ENCODE measurements at places on chromosomes 12 and 14.

DNA sequence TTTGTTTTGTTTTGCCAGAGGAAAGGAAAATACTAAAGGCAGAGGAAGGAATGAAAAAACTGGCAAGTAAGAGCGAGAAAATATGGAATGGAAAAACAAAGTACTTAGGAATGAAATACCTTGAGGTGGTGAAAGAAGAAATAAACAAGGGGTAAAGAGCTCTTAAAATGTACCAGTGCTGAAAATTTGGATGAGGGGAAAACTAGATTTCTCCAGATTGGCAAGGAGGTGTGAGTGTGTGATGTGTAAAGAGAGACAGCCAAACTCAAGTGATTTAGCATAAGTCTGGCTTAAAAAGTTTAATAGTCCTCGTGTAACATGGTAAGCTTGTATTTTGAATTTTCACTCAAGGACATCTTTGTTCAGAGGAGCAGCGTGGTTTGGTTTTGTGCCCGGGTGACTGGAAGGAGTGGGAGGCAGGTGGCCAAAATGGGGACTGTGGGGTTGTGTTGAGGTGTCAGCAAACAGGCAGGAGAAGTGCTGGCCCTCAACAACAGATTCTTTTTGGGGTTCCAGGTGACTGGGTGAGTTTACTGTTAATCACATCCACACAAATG, 102.7 kb downstream of the DACT1 start:
- DNase-seq, result no peak

- no peak for DNase-seq
Measured at GRCh38 chr12:98678236-98678945, 33.3 kb downstream of the APAF1 start.

DNA sequence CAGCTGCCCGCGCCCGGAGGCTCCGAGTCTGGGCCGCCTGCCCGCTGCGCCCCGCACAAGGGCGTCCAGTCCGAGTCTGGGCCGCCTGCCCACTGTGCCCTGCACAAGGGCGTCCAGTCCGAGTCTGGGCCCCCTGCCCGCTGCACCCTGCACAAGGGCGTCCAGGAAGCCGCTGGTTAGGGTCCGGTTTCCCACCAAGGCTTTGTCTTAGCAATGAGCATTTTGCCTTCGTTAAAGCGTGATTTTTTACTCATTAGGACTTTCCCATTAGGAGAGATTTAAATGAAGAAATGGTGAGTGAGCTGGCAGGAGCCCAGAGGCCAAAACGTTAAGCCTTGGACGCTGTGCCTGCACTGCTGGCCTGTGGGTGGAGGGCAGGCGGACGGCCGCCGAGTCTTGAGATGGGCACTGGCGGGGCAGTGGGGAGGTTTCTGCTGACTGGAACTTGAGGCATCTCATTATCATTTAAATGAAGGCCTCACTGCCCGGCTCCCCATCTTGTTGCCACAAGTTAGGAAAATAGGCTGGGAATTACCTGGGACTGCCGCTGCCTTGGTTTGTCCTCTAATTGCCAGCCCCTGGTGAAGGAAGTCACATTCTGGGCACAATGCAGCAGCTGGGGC, 36.0 kb downstream of the FBRSL1 start:
- no peak for DNase-seq

DNA sequence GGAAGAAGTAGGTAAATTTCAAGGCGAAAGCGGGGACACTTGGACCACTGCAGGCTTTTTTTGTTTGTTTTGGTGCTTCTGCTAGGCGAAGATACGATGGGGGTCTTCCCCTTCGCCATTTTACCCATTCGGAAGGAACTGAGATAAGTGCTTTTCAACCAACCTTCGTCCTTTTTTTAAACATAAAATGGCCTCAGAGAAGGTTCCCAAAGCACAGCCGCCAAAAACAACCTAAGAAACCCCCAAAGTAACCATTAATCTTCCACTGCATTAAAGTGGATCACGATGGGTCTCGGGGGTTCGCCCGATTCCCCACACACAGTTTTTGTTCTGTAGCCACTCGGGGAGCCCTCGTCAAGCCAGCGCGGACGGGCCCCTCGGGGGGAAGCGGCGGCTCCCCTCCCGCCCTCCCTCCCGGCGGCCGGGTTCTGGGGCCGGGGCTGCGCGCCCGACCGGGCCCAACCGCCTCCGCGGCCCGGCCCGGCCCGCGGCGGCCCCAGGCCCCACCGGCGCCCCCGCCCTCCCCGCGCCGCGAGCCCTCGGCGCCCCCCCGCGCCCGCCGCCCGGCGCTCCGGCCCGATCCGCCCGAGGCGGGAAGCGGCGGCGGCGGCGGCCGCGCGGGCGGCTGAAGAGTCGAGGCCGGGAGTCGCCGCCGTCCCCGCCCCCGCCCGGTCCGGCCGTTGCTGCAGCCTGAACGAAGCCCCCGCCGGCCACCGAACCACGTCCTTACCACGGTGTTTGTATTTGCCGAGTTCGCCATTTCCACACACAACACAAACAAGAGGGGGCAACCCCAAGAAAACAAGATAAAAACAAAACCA, 790 bp downstream of the GTF2A1 start:
- DNase-seq, result peak; percentile 9

GRCh38 chr12:50390316-50390741, 6.1 kb downstream of the FAM186A start:
- no peak for DNase-seq

DNA sequence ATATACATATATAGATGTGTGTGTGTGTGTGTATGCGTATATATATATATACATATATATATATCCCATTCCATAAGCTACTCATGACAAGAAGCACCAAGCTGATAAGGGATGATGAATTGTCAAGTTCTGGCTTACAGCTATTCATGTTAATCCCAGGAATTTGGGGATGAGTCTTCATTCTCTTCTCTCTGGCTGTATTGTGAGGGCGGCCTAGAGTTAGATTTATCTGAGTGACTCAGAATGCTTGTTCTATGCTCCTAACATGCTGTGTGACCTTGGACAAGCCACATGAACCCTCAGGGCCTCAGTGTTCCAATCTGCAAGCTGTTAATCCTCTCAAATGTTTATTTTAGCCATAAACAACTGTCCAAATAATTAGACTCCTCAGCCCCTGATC, 749.0 kb downstream of the MED13L start:
- DNase-seq, result no peak

- DNase-seq, result no peak
Measured at GRCh38 chr12:102008615-102009126, 53.1 kb downstream of the WASHC3 start.

DNA sequence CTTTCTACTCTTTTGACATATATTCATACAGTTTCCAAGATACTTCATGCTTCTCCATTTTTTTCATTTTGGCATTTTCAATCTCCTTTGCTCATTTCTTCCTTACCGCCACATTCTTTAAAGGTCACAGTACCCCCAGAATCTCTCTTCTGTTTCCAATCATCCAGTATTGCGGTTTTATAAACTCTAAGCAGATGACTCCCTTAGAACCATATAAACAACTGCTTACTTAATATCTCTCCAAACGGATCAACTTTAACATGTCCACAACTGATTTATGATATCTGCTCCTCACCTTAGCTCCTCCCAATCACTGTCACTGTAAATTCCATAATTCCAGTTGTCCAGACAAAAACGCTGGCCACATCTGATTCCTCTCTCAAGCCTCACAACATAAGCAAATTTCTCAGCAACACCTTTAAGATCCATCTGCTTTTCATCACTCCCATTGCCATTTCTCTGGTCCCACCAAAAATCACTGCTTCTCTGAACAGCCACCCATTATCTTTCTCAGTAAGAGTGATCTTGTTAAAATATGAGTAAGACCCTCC, 49.6 kb downstream of the HNRNPC start:
- no peak for DNase-seq

GRCh38 chr12:21815306-21816062, 41.0 kb upstream of the KCNJ8 start:
- no peak for DNase-seq

DNA sequence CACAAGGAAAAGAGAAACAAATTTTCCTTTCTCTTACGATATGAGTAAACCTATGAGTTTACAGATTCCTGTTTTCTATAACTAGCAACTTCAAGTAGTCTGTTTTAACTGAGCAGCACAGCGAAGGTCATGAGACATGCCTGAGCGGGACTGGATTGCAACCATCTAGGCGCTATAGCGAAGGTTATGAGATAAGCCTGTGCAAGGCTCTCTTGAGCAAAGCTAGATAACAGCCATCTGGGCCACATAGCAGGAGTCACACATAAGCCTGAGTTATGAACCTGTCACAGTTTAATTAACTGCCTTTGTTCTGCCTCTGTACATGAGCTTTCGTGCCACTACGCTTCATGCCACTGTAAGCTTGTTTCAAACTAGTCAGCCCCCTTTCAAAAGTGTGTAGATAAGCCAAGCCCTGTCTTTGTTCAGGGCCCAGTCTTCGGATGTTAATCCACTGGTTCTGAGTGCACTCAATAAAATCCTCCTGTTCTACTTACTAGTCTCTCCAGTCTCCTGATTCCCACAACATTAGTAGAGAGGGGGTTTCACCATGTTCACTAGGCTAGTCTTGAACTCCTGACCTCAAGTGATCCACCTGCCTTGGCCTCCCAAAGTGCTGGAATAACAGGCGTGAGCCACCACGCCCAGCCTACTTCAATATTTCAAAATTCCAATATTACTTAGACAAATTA, 47.1 kb downstream of the SEC23A start:
- no peak for DNase-seq

- DNase-seq, result no peak
Measured at GRCh38 chr14:21526672-21527317, 649 bp upstream of the SALL2 start.

GRCh38 chr14:101017806-101018560, 114.5 kb upstream of the RTL1 start:
- DNase-seq, result no peak

- DNase-seq, result no peak
Measured at GRCh38 chr14:101460986-101461750, 100.1 kb upstream of the DIO3 start.

- no peak for DNase-seq
Measured at GRCh38 chr14:87158283-87158682, 834.7 kb downstream of the GALC start.

DNA sequence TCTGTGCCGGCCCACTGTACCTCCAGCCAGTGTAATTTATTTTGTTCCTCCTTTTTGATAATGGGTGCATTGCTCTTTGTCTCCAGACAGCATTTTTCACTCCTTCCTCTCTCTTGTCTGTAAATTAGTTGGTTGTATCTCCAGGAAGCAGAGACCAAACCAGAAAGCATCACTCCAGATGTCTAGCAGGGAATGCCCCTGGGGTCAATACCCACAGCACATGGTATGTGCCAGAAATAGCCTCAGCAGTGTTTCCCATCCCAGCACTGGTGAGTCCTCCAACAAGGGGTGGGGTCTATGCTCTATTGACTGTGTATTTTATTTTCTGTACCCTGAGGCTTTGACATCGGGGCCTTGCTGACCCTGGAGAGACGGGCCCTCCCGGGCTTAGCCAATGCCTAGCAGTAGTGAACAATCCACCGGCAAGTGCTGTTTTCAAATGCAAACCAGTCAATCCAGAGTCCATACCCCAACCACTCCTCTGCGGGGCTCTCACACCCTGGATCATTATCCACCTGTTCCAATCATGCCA, 50.2 kb upstream of the FZD10 start:
- no peak for DNase-seq

- no peak for DNase-seq
Measured at GRCh38 chr12:78964521-78964920, 99.9 kb downstream of the SYT1 start.

GRCh38 chr14:55355922-55356321, 55.7 kb downstream of the ATG14 start:
- DNase-seq, result no peak

DNA sequence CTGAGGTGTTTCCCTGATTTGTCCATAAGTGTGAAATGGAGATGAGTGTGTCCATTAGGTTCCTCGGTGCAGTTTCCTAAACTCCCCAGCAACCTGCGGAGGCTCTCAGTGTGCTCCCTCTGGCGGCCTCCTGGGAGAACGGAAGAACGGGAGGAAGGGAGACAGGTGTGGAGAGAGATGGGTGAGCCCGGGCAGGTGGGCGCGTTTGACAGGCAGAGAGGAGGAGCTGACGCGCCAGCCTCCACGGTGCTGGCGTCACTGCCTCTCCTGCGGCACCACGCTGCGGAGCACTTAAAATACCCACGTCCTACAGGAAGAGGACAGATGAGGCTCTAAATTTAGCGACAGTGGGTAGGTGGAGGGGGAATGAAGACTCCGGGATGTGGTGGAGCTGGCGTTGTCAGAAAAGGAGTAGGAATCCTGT, 26.8 kb upstream of the PEX5 start:
- peak; percentile 2 for DNase-seq

- no peak for DNase-seq
Measured at GRCh38 chr12:22628228-22628627, 3.3 kb downstream of the ETNK1 start.

GRCh38 chr12:117024961-117025480, 74.2 kb downstream of the TESC start:
- no peak for DNase-seq

- no peak for DNase-seq
Measured at GRCh38 chr14:72178517-72178916, 246.3 kb downstream of the RGS6 start.

- DNase-seq, result no peak
Measured at GRCh38 chr12:54692353-54692752, 44.2 kb upstream of the DCD start.

GRCh38 chr12:120853188-120853587, 51.0 kb downstream of the SPPL3 start:
- DNase-seq, result no peak

GRCh38 chr14:71418532-71419245, 511.4 kb downstream of the PCNX1 start:
- no peak for DNase-seq

GRCh38 chr12:72036393-72036792, 97.7 kb downstream of the TPH2 start:
- no peak for DNase-seq

DNA sequence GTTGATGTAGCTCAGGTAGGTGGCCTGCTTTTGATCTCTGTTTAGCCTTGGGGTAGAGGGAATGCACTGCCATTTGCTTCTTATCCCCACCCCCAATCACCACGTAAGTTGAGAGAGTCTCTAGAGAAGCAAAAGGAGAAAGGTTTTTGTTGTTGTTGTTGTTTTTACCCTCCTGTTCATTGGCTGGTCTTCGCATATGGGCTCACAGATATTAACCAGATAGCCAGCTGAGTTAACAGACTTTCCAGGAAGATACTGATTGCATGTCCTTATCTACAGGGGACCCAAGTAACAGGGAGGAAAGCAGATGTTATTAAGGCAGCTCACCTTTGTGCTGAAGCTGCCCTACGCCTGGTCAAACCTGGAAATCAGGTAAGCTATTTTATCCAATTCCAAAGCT, 2.9 kb downstream of the PA2G4 start:
- no peak for DNase-seq

GRCh38 chr12:93484315-93484981, 17.1 kb downstream of the MRPL42 start:
- no peak for DNase-seq

GRCh38 chr12:124613151-124613585, 45.8 kb upstream of the NCOR2 start:
- no peak for DNase-seq

GRCh38 chr14:55107766-55108554, 21.1 kb upstream of the LGALS3 start:
- no peak for DNase-seq

GRCh38 chr12:52085682-52086180, 6.2 kb downstream of the SMIM41 start:
- DNase-seq, result no peak

GRCh38 chr12:52004042-52004648, 2.6 kb upstream of the TAMALIN start:
- DNase-seq, result no peak

Data from stimulated activated CD4-positive, alpha-beta T cell treated with anti-CD3 and anti-CD28 coated beads, Interleukin-1b, Interleukin-23, amount 100 ng/mL, for 24 hours (primary cell).